ENCODE measurements at places on chromosomes 16 and 17.

- DNase-seq: no peak
Observed at GRCh38 chr17:67157732-67158639, 87.0 kb downstream of the HELZ start.

DNA sequence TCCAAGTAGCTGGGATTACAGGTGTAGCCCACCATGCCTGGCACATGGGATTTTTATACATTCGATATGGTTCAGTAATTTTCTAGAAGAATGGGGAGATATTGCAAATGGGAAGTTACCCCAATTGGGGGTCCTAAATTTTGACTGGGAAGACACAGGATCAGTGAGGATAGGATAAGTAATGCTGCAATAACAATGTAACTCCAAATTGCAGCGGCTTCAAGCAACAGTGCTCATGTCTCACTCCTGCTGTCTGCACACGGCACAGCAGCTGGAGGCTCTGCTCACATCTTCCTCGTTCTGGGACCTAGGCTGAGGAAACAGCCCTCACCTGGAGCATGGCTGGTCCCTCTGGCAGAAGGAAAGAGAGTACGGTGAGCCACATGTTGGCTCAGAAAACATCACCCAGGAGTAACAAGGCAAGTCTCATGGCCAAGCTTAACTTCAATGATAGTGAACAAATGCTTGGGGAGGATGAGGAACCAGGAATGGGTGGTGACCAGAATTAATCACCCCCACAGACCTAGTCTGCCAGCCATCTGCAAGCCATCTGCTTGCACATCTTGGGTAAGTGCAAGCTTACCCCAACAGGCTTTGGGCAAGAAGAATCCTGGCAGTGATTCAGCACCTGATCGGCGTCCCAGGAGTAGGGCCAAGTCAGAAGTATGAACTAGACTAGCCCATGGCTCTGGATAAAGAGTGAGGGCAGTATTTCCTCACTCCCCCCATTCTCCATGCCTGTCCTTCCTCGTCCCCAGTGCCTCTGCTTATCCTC lies 229.2 kb downstream of the COPRS start:
- DNase-seq: no peak

DNA sequence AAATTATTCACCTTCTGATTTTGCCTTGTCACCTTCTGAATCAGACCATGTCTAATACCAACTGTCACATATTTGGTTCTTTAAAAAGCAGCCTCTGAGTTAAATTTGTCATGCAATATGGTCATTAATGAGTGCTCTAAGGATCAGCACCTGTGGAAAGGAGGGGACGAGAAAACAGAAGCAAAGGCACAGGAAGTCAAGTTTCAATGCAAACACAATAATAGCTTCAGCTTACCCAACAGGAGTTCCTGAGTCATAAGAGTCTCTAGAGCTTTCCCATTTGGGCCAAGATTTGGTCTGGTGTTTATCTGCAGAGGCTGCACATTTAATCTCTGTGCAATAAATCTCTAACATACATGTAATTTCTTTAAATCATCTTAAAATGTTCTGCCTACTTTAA lies 889.8 kb downstream of the CDH8 start:
- DNase-seq: no peak

GRCh38 chr16:10835281-10835931 lies 16.8 kb upstream of the TVP23A start:
- DNase-seq: no peak

DNA sequence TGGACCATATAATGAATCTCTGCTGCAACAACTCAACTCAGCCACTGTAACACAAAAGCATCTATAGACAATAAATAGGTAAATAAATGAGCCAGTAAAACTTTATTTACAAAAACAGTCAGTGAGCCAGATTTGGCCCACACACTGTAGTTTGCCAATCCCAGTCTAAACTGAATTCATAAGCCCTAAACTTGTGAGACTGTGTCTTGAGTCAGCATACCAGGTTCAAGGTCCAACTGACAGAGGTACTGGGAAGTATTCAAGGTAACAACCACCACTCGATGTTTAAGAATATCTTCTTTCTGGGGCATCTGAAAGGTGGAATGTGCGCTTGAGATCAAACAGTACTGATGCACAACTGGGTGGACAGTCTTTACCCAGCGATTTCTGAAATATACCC lies 94.2 kb downstream of the HELZ start:
- no peak for DNase-seq

DNA sequence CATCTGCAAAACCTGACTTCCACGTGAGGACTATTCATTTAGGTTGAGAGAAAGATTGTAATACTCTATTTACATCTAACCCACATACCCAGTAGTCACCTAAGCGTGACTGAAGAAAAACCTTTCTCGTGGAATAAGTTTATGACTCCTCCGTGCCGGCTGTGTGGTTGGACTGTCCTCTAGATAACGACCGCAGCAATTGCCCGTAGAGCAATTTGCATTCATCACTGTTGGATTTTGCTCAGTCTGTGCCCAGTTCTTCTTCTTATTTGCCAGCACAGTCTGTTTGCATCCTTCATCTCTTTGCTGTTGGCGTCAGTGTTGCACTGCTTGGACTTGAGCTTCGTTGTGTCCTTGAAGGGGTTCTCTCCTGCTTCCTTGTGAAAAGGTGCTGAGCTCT lies 131.3 kb downstream of the CYB561 start:
- no peak for DNase-seq

DNA sequence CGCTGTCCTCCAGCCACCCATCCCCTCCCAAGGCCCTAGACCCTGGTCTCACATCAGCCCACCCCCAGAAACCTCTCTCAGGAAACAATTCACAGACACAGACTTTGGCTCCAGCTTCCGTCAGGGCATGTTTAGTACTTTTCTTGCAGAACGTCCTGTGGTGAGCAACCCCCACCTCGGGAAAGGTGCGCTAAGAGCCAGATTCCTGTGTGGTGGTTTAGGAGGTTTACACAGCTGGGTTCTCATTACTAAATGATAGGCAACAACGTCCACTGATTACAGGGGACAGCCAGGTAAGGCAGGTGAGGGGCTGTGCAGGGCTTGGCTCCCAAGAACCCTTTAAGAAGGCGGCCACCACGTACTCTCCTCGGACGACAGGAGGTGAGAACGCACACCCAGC lies 29.3 kb downstream of the KIFC3 start:
- DNase-seq: no peak

DNA sequence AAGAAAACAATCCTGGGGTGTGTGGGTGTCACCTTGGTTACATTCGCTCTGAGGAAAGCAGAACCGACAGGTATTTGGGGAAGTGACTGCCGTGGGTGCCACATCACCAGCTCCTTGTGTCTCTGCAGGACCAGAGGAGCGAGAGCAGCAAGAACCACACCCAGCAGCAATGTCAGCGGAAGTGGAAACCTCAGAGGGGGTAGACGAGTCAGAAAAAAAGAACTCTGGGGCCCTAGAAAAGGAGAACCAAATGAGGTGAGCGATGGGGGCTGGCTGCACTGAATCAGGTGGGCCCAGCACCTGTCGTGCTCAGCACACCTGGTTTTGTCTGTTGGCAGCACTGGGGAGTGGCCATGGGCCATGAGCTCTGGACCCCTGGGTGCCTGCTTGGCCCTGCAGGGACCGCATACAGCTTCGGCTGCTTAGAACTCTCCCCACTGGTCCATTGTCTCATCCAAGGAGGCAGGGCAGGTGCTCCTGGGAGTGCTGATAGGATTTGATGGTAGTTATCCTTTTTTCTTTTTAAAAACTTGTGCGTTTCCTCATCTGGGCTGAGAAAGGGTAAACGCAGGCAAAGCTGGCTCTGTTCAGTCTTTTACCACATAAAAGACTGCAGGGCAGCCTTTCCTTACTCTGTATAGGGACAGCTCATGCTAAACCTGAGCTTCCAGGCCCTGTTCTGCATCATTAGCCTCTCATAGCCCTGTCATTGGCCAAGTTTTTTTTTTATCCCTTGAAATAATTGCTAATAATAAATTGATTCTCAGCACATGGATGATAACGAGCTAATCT lies 29.4 kb downstream of the HMOX2 start:
- DNase-seq: peak; percentile 60

DNA sequence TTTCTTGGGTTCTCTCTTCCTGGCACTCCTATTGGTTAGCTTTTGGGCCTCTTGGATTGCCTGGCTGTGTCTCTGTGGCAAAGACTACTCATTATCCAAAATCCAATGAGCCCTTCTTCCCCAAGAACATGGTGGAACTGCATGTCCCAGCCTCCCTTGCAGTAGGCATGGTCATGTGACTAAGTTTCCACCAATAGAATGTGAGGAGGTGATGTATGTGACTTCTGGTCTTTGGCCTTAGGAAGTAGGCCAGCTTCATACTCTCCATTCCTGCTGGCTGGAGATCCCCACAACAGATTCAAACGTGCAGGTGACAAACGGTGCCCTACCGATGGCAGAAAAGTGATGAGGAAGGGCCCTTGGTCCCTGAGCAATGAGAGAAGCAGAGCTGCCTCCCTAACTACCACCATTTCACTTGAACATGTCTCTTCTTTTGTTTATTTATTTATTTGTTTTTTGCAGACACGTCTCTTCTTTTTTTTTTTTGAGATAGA lies 17.3 kb upstream of the SPN start:
- no peak for DNase-seq

- no peak for DNase-seq
Observed at GRCh38 chr17:80959330-80960036, 32.2 kb upstream of the CHMP6 start.

GRCh38 chr16:69590590-69590989 lies 24.8 kb downstream of the NFAT5 start:
- no peak for DNase-seq

- no peak for DNase-seq
Observed at GRCh38 chr17:65556910-65557348, 4.5 kb downstream of the AXIN2 start.

GRCh38 chr17:68809148-68809547 lies 146.0 kb downstream of the ABCA8 start:
- DNase-seq: no peak

GRCh38 chr17:82876602-82877379 lies 37.0 kb upstream of the ZNF750 start:
- no peak for DNase-seq

DNA sequence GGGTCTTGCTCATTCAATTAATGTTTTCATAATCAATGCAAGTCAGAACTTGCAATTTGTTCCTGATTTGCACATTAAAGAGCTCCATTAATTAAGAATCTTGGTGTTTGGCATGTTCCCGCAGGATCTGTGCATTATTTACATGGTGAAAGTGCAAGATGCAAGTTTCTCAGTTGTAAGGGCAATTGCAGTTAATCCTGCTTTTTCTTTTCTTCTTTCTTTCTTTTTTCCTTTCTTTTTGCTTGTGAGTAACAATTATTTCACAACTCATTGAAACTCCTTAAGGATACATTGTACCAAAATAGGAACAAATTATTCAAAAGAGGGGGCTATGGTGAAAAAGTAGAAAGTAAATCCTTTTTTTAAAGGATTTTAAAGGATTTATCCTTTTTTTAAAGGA lies 24.2 kb downstream of the AATF start:
- no peak for DNase-seq

GRCh38 chr16:54886078-54886477 lies 44.6 kb upstream of the IRX5 start:
- no peak for DNase-seq

DNA sequence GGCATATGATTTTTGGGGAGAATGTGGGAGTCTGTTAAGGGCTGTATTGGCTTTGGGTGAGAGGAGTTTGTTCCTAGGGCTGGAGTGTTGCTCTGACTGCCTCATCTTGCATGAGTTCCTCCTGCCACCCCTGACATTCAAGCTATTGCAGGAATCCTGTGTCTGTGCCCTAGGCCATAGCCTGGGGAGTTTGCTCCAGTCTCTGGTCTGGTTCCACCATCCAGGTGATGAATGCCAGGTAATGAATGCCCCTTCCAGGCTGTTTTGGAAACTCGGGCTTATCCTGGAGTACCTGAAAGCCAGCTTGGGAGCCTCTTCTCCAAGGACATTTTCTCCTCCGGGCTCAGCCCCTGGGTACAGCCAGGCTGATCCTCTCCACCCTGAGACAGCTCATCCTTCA lies 117.0 kb upstream of the IRX3 start:
- DNase-seq: no peak

- no peak for DNase-seq
Observed at GRCh38 chr16:5069048-5069447, 2.6 kb upstream of the ALG1 start.

GRCh38 chr16:79469999-79470398 lies 130.5 kb downstream of the MAF start:
- no peak for DNase-seq

DNA sequence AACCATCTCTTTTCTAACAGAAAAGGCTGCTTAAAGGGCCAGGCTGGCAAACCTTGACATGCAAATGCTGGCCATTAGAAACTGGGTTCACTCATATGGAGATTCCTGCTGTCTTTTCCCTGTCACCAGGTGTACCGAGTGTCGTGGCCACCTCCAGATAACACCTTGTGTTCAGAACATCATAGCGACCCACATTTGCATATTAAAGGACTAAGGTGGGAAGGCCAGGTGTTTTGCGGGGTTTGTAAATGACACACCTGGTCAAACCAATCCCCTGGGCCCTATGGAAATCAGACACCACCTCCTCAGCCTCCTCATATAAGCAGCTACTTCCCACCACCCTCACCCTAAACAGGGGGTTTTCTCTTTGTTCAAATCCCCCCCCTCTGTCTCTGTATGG lies 2.5 kb upstream of the AIPL1 start:
- DNase-seq: no peak

GRCh38 chr17:76612977-76613851 lies 27.6 kb upstream of the ST6GALNAC2 start:
- DNase-seq: no peak

DNA sequence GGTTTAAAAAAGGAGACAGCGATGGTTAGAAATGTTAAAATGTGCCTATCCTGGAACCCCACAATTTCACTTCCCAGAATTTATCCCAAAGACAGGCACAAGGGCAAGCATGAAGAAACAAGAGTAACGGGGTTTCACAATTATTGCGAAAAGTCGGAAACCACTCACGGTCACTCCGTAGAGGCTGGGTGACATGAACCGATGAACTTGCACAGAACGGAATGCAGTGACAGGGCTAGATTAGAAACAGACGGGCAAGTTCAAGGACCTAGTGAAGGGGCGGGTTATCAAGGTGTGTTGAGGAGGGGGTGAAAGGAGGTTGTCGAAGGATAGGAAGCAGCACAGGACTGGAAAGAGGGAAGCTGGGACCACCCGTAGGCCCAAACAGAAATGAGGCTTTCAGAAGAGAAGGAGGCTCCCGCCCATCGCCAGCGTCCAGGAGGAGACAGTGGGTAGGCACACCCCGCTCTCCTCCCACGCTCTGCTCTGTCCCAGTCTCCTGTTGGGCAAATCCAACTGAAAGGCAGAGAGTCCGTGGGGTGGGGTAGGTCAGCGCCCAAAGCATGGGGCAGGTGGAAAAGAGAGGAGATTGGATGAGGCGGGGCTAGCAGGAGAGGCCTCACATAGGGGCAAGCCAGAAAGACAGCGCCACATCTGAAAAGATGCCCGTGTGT lies 47.4 kb upstream of the JPH3 start:
- no peak for DNase-seq

Measured in T-helper 9 cell (primary cell).